Activated CD4-positive, alpha-beta T cell treated with anti-CD3 and anti-CD28 coated beads, Interleukin-10, Interleukin-2, amounts not matched to agents 100 ng/mL and 50 ng/mL, durations not matched to agents 16 hours and 8 hours (primary cell): ENCODE measurements at places on chromosomes 2 and 18.
A peak's percentile ranks its signal among the peaks of the same experiment; 100 is the strongest.

- no peak for DNase-seq
These were observed 81.8 kb downstream of the VWC2L start for GRCh38 chr2:214492608-214493007.

- no peak for DNase-seq
These were observed 1.7 kb downstream of the SEPTIN2 start for GRCh38 chr2:241317391-241317790.

- DNase-seq: no peak
These were observed 303.5 kb downstream of the CDCA7 start for GRCh38 chr2:173657996-173658717.

- DNase-seq: no peak
These were observed 486.3 kb downstream of the NR4A2 start for GRCh38 chr2:155846259-155846658.

- no peak for DNase-seq
These were observed 631.8 kb upstream of the SETBP1 start for GRCh38 chr18:44048846-44049245.

- DNase-seq: no peak
These were observed 83.2 kb downstream of the LTBP1 start for GRCh38 chr2:33029926-33030325.

DNA sequence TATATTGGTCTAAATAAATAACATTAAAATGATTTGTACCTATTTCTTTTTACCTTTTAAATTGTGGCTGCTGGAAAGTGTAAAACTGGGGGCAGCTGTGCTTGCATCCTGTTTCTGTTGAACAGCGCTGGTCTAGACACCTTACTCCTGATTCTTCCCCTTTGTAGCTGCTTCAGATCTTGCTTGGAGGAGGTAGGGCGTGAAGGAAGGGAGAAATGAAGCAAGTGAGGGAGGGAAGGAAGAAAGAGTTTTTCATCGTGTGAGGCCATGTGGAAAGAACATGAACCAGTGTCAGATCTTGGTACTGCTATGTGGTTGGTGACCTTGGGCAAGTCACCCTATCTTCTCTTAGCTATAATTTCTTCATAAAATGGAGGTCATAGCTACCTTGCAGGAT, 89.0 kb upstream of the SEC11C start:
- no peak for DNase-seq

DNA sequence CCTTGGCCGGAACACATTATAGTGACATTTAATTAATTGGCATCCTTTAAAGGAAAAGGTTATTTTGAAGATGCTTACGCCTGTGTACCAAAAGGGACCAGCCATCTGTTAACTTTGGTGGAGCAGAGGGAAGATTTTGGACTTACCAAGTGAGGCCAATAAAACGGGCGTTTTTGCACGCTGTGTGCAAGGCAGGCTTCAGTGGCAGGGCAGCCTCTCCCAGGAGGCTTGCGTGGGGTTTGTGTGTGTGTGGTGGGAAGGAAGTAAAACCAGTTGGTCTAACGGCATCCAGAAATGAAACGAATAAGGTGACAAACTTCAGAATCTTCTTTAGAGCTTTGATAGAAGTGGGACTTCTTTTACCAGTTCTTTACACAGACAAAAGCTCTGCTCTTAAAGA, 191.7 kb downstream of the PRKCE start:
- peak; percentile 19 for DNase-seq

DNA sequence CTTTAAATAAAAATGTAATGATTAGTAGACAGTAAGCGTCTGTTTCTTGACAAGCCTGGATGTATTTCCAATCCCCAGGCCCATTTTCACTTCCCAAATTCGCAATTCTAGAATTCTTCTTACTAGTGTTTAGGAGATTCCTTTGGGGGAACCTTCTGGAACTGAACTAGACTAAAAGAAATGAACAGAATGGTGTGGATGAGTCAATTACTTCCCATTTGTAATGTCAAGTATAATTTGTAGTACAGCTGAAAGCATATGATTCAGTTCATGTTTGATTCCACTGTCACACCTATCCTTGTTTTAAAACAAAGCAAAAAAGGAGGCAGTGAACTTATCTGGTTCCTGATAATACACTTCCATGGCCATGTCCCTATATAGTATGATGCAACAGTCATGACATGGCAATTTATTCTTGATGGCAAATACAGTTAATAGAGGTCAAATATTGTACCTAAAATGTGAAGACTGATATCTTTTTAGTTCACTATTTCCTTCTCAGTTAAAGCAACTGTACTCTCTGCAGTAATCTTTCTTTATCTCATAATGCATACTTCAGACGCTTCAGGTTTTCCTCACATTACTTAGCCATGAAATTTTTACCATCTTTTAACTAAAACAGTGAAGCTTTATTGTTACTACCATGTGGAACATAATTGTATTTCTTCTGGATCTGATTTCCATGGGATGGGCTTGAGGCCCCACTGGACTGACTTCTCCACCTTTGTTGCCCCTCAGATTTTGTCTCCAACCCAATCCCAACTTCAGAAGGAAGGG, 2.0 kb downstream of the IDH1 start:
- no peak for DNase-seq
